ENCODE measurements at places on chromosomes 16 and 17.
A peak's percentile ranks its signal among the peaks of the same experiment; 100 is the strongest.

- DNase-seq: no peak
Measured at GRCh38 chr16:55154956-55155355, 169.0 kb upstream of the IRX6 start.

GRCh38 chr17:81419319-81419885 lies 24.1 kb downstream of the BAHCC1 start:
- DNase-seq: peak; percentile 98

- no peak for DNase-seq
Measured at GRCh38 chr16:7526736-7527135, 194.1 kb downstream of the RBFOX1 start.

- no peak for DNase-seq
Measured at GRCh38 chr17:31789707-31790505, 69.1 kb downstream of the COPRS start.

- DNase-seq: no peak
Measured at GRCh38 chr16:50528820-50529219, 19.4 kb upstream of the NKD1 start.

DNA sequence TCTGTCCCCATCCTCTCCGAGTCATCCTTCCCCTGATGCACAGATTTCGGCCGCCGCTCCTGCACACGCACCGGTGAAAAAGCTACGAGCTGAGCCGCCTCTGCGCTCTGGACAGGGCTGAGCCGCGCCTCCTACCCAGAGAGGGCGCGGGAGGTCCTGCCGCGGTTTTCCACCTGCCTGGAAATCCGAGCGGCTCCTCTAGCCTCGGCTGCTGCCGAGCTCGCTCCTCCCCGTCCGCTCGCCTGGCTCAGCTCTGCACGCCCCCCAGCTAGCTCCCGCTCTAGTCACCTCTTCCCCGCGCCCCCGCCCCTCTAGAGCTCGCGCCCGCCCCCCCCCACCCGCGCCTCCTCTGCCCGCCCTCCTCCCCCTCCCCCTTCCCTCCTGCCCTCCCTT lies 198 bp upstream of the SHISA9 start:
- no peak for DNase-seq

- no peak for DNase-seq
Measured at GRCh38 chr17:68679882-68680281, 78.7 kb upstream of the FAM20A start.

GRCh38 chr16:23504453-23505179 lies 5.7 kb downstream of the GGA2 start:
- peak; percentile 89 for DNase-seq

- no peak for DNase-seq
Measured at GRCh38 chr17:75048249-75048878, 1.3 kb downstream of the KCTD2 start.

GRCh38 chr17:81566461-81567126 lies 14.4 kb upstream of the FAAP100 start:
- DNase-seq: peak; percentile 100

DNA sequence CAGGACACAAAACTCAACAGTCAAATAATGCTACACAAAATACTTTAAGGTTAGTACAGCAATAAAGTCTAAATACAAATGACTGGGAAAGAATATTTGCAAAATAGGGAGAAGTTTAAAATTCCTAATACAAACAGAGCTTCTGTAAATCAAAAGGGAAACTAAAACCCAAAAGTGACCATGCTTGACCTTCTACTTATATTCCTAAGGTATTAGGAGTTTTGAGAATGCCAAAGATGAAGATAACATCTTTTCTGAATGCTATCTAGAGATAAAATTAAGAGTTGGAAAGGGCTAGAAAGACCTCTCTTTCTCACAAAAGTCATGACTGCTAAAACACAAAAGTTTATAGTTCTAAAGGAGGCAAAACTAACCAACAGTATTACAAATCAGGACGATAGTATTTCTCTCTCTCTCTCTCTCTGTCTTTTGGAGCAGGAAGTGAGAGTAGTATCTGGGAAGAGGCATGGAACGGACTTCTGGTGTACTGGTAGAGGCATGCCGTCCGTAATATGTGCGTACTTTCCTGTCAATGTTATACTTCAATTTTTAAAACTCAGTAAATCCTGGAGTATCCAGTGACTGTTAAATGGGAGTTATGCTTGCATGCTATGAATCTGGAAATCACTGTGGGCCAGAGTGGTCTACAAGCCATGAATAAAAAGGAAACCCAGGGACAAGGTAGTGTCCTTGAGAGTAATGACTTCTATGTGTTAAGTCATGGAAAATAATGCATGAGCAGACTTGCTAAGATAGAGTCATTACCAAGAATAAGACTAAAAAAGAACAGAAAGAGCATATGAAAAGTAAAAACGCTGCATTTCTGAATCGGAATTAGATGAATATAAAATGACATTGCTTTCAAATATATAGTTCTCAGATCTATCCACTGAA lies 49.7 kb upstream of the ANKFY1 start:
- no peak for DNase-seq

GRCh38 chr17:33667052-33667509 lies 374.0 kb upstream of the ASIC2 start:
- no peak for DNase-seq

DNA sequence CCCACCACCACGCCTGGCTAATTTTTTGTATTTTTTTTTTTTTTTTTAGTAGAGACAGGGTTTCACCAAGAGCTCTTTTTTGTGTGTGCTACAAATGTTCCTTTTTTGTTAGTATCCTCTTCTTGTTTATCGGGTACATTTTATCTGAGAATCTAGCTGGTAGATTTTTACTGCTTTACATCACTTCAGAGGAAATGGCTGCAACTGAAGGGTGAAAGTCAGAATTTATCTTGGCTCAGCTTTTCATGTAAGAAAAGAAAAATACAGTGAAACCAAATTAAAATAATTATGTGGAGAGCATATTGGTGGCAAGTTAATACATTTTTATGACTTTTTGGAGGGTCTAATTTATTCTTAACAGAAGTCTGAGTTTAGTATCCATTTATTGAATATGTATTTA lies 26.0 kb downstream of the CBFB start:
- DNase-seq: no peak

- no peak for DNase-seq
Measured at GRCh38 chr16:24045641-24046040, 209.9 kb downstream of the PRKCB start.

Data from fibroblast of upper back skin (primary cell).